ENCODE measurements at places on chromosomes 7 and 10. TPM values are rescaled to one million over a fixed set of nuclear protein-coding genes. Genes with fewer than 3 reads are reported as not detected.

SUN3 gene
- not detected for total RNA-seq

PAX2 gene
- total RNA-seq: not detected

OPALIN gene
- not detected for total RNA-seq

SSC4D gene
- 0.09 TPM for total RNA-seq

SBDS gene
- total RNA-seq: 99.3 TPM

IL2RA gene
- not detected for total RNA-seq

Data from dermis lymphatic vessel endothelial cell (primary cell).